ENCODE measurements at places on chromosomes 3 and 15.

DNA sequence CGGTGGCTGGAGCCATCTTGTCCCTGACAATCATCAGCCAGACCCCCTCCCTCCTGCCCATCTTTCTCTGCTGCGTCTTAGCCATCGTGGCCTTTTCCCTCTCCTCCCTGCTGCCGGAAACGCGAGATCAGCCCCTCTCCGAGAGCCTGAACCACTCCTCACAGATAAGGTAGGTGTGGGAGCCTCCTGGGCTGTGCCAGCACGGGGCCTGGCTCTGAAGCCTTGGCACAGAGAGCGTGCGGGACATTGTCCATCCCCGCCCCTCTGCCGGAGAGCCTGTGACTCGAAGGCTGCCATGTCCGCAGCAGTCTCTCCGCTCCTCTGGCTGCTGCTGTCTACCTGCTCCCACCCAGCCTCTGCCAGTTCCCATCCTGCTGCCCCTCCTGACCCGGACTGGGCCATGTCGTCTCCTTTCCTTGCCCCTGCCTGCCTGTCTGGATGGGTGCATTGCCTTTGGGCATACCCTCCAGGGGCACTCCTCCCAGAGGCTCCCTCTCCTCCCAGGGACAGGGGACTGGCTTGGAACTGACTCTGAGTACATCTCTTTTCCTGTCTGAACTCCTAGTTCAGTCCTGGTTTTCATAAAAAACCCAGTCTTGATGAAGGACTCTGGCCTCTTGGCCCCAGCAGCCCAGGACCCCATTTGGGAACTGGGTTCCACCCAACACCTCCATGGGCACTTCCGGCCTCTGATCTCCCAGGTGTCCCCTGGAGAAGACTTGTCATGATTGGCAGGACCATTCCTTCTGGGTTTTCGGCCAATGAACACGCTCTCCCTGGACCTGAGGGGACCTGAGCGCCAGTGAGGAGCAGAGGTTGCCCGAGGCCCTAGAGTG is 30.0 kb upstream of the XYLB start:
- DNase-seq: no peak
- H3K27ac ChIP-seq: no peak overlapping the region
- H3K27me3 ChIP-seq: no peaks in the 10 kb centered on the region
- no peaks in the 10 kb centered on the region for H3K36me3 ChIP-seq
- no peaks in the 10 kb centered on the region for H3K4me1 ChIP-seq
- no peak overlapping the region for H3K4me3 ChIP-seq

GRCh38 chr15:29677871-29678461 is 144.3 kb downstream of the TJP1 start:
- H3K4me1 ChIP-seq: no peaks in the 10 kb centered on the region
- no peak overlapping the region for H3K4me3 ChIP-seq
- no peak overlapping the region for H3K27ac ChIP-seq

DNA sequence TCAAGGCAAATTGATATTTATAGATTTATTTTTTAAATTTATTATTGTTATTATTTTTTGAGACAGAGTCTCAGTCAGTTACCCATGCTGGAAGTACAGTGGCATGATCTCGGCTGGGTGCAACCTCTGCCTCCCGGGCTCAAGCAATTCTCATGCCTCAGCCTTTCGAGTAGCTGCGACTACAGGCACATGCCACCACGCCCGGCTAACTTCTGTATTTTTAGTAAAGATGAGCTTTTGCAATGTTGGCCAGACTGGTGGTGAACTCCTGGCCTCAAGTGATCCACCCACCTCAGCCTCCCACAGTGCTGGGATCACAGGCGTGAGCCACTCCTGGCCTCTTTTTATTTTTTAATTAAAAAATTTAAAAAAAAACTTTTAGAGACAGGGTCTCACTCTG is 19.0 kb downstream of the SPG21 start:
- H3K4me3 ChIP-seq: no peak overlapping the region
- H3K27ac ChIP-seq: no peak overlapping the region
- H3K27me3 ChIP-seq: no peaks in the 10 kb centered on the region
- DNase-seq: no peak

GRCh38 chr3:111517801-111518200 is 24.2 kb upstream of the CD96 start:
- H3K36me3 ChIP-seq: no peaks in the 10 kb centered on the region
- H3K4me3 ChIP-seq: no peak overlapping the region
- H3K27me3 ChIP-seq: peaks cover 9% of the 10 kb centered on the region
- H3K4me1 ChIP-seq: no peaks in the 10 kb centered on the region
- no peak overlapping the region for H3K27ac ChIP-seq

DNA sequence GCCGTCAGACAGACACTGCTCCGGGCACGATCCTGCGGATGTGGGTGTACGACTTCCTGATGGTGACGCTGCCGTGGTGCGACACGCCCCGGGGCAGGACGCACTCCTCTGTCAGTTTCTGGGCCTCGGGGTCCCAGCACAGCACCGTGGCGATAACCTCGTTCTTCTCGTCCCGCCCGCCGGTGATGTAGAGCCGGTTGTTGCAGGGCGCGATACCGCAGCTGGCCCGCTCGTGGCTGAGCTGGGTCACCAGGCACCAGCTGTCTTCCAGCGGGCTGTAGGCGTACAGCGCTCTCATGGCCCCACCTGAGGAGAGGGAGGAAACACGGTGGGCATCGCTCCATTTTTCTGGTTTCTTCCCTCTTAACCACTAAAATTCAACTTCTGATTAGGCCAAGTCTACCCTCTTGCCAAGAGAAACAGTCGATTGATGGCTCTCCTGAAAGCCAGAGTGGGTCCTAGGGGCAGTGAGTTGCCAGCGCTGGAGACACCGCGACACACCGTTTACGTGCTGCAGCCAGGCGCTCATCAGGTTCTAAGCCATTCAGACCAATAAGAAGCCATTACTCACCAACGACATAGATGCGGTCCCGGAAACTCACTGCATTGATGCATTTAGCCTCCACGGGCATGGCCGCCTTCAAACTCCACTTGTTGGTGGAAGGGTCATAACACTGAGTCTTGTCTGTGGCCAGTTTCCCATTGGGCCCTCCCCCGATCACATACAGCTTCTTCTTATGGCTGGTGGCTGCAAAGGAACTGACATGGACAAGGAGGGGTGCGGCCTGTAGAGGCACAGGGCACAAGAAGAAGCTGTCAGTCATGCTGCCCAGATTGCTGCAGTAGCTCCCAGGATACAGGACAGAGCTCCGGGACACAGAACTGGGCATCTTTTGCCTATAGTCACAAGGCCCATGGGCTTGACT is 63.3 kb downstream of the KLHL6 start:
- no peaks in the 10 kb centered on the region for H3K36me3 ChIP-seq
- no peak for DNase-seq
- no peaks in the 10 kb centered on the region for H3K27me3 ChIP-seq
- H3K27ac ChIP-seq: no peak overlapping the region

DNA sequence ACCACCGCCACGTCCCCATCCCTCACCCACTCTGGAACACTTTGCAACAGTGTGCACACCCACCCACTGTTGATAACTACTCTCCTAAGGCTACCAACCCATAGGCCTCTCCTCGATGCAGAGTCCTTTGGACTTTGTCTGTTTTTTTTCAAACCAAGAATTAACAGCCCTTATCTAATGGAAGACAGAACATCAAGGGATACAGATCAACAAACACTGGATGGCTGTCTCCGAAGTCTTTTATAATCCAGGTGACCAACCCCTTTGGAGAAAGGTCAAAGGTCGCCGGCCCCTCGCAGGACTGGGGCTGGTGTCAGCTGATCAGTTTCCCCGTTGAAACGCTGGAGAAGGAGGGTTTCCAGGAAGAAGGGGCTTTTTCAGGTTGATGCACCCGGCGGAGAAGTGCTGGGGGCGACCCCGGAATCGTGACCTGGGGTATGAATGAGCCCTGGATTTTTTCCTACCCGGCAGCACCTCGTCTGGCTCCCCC is 532 bp downstream of the B4GALT4 start:
- no peaks in the 10 kb centered on the region for H3K27me3 ChIP-seq
- H3K4me1 ChIP-seq: peaks cover 5% of the 10 kb centered on the region
- peak overlapping the region; percentile 52 for H3K27ac ChIP-seq
- peak overlapping the region; percentile 83 for H3K4me3 ChIP-seq
- DNase-seq: peak; percentile 33

- H3K27ac ChIP-seq: no peak overlapping the region
- H3K36me3 ChIP-seq: no peaks in the 10 kb centered on the region
- peak; percentile 59 for DNase-seq
- no peaks in the 10 kb centered on the region for H3K27me3 ChIP-seq
- peaks cover 7% of the 10 kb centered on the region for H3K4me1 ChIP-seq
- no peak overlapping the region for H3K4me3 ChIP-seq
These were observed 76.5 kb downstream of the CD200R1L start for GRCh38 chr3:112770032-112770626.

DNA sequence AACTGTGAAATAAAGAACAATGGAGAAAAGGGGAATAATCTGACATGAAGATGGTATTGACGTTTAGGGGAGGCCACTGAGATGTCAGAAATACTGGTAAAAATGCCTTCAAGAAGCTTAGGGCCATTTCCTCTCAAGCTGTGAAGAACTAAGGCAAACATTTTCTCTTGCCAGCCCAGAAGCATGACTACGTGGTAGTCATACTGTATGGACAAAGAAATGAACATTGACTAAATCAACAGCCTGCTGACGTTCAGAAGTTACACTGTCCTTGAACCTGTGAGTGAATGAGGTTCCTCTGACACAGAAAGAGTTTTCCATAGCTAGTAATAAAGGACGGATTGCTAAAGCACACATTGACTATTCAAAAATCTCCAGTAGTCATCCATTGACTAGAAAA is 121.0 kb downstream of the P3H2 start:
- no peak overlapping the region for H3K4me3 ChIP-seq
- no peak overlapping the region for H3K27ac ChIP-seq
- no peaks in the 10 kb centered on the region for H3K36me3 ChIP-seq
- H3K4me1 ChIP-seq: peaks cover 49% of the 10 kb centered on the region

- peaks cover 27% of the 10 kb centered on the region for H3K4me1 ChIP-seq
- peaks cover 41% of the 10 kb centered on the region for H3K36me3 ChIP-seq
- H3K4me3 ChIP-seq: no peak overlapping the region
- DNase-seq: no peak
- no peak overlapping the region for H3K27ac ChIP-seq
- no peaks in the 10 kb centered on the region for H3K27me3 ChIP-seq
These were observed 128.7 kb downstream of the GHSR start for GRCh38 chr3:172319595-172319994.

- H3K4me3 ChIP-seq: no peak overlapping the region
- H3K4me1 ChIP-seq: no peaks in the 10 kb centered on the region
- DNase-seq: no peak
- no peaks in the 10 kb centered on the region for H3K27me3 ChIP-seq
- H3K27ac ChIP-seq: no peak overlapping the region
These were observed 257.7 kb upstream of the PROK2 start for GRCh38 chr3:72042397-72043203.

DNA sequence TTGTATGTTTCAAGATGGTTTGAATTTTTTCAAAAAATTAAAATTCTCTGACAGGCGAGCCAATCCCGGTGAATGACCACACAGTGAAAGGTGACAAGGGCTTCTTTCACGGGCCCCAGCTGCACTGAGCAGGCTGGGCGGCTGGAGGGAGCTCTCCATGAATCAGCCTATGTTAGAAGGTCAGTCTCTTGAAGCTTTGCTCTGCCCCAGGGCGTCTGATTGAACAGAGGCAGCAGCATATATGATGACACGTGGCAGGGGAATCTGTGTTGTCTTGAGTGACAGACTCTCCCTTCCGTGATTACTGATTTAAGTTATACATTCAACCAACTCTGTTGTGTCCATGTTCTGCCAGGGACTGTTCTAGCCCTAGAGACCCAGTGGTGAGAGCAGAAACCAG is 51.5 kb downstream of the ISG20 start:
- no peak overlapping the region for H3K27ac ChIP-seq
- no peaks in the 10 kb centered on the region for H3K36me3 ChIP-seq
- DNase-seq: no peak
- H3K4me3 ChIP-seq: no peak overlapping the region
- H3K27me3 ChIP-seq: no peaks in the 10 kb centered on the region

- no peak overlapping the region for H3K4me3 ChIP-seq
- H3K27ac ChIP-seq: no peak overlapping the region
- no peaks in the 10 kb centered on the region for H3K4me1 ChIP-seq
- H3K27me3 ChIP-seq: no peaks in the 10 kb centered on the region
These were observed 234.2 kb downstream of the GRM7 start for GRCh38 chr3:7095116-7095515.

GRCh38 chr3:73419942-73420341 is 204.8 kb downstream of the PDZRN3 start:
- no peaks in the 10 kb centered on the region for H3K27me3 ChIP-seq
- H3K36me3 ChIP-seq: no peaks in the 10 kb centered on the region
- H3K4me3 ChIP-seq: no peak overlapping the region
- no peaks in the 10 kb centered on the region for H3K4me1 ChIP-seq

GRCh38 chr3:33111581-33111980 is 2.2 kb upstream of the CRTAP start:
- no peaks in the 10 kb centered on the region for H3K27me3 ChIP-seq
- H3K4me3 ChIP-seq: no peak overlapping the region
- no peak overlapping the region for H3K27ac ChIP-seq
- H3K36me3 ChIP-seq: no peaks in the 10 kb centered on the region
- no peak for DNase-seq
- no peaks in the 10 kb centered on the region for H3K4me1 ChIP-seq

DNA sequence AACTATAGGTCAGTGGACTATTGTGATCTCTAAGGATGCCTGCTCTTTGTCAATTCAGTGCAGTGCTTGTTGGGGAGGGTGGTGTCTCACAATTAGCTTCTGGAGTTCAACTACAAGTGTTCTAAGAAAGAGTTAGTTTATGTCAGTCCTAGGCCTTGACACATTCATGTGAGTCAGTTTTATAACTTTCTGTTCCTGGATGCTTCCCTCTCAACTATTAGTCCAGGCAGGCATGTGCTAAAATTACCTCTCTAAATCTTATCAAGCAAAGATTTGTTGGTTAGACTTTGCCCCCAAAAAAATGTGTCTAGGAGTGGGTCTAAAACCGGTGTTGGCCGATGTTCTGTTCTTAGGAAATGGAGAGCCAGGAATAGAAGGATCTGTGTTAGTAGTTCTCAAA is 378.3 kb downstream of the IL5RA start:
- no peak overlapping the region for H3K4me3 ChIP-seq
- no peaks in the 10 kb centered on the region for H3K36me3 ChIP-seq
- H3K27ac ChIP-seq: no peak overlapping the region
- no peaks in the 10 kb centered on the region for H3K4me1 ChIP-seq
- no peaks in the 10 kb centered on the region for H3K27me3 ChIP-seq

DNA sequence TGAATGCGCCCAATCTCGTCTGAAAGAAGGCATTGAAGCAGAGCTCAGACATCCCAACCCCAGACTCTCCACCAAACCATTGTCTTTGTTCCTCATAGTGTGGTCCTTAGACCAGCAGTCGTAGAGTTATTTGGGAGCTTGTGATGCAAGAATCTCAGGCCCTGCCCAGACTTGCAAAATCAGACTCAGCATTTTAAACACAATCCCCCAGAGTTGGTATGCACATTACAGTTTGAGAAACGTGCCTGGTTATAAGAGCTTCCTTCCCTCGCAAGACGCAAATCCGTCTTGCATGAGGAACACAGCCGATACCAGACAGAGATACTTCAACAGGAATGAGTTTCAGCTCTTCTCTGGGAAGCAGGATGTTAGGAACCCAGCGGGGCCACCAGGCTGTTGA is 38.9 kb upstream of the IREB2 start:
- no peak overlapping the region for H3K4me3 ChIP-seq
- no peak for DNase-seq
- no peaks in the 10 kb centered on the region for H3K36me3 ChIP-seq
- H3K27ac ChIP-seq: no peak overlapping the region
- peaks cover 4% of the 10 kb centered on the region for H3K4me1 ChIP-seq
- peaks cover 13% of the 10 kb centered on the region for H3K27me3 ChIP-seq
